ENCODE measurements at places on chromosomes 3 and 15.

- no peak for DNase-seq
Measured at GRCh38 chr3:156655819-156656550, 18.4 kb upstream of the TIPARP start.

- no peak for DNase-seq
Measured at GRCh38 chr15:92921215-92922131, 21.3 kb downstream of the CHD2 start.

DNA sequence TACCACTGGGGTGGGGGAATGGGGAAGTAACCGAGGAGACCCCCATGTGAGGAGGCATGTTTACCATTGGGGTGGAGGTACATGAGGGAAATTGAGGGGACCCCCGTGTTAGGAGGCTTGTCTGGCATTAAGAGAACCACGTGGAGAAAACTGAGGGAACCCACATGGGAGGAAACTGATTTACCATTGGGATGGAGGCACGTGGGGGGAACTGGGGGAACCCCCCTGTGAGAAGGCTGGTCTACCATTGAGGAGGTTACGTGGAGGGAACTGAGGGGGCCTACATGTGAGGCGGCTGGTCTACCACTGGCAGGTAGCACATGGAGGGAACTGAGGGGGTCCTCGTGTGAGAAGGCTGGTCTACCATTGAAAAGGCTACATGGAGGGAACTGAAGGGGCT is 159.4 kb downstream of the FBLN2 start:
- DNase-seq, result no peak

- DNase-seq, result no peak
Measured at GRCh38 chr3:84039099-84039498, 919.7 kb upstream of the CADM2 start.

DNA sequence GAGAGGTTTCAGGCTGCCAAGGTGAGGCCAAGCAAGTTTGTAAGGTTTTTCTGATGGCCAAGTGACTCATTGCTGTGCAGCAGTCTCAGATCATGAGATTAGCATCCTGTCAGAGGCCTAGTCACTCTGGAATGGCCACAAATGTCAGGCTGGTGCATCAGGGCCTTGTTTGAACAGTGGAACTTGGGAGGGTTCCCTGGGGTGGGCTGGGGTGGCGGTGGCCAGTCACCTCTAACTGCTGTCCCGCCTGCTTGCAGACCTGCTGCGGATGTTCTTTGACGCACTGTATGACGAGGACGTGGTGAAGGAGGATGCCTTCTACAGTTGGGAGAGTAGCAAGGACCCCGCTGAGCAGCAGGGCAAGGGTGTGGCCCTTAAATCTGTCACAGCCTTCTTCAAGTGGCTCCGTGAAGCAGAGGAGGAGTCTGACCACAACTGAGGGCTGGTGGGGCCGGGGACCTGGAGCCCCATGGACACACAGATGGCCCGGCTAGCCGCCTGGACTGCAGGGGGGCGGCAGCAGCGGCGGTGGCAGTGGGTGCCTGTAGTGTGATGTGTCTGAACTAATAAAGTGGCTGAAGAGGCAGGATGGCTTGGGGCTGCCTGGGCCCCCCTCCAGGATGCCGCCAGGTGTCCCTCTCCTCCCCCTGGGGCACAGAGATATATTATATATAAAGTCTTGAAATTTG is 2.8 kb upstream of the FAM131A start:
- no peak for DNase-seq

DNA sequence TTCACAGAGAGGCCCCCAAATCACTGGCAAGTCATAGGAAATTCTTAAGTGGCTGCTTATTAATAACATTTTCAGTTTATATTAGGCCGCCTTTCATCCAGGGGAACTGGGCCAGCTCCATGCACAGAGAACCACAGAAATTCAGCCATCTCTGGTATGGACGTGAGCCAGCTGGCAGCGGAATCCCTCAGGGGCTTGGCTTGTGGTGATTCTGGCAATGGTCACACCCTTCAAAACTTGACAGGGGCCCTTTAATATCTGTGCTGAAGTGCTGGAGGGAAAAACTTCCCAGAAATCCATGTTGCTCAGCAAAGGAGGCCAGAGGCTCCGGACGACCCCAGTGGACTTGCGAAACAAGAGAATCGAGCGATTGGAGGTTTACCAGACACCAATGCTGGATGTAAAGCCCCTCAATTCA is 11.3 kb downstream of the PRICKLE2 start:
- DNase-seq, result peak; percentile 34

DNA sequence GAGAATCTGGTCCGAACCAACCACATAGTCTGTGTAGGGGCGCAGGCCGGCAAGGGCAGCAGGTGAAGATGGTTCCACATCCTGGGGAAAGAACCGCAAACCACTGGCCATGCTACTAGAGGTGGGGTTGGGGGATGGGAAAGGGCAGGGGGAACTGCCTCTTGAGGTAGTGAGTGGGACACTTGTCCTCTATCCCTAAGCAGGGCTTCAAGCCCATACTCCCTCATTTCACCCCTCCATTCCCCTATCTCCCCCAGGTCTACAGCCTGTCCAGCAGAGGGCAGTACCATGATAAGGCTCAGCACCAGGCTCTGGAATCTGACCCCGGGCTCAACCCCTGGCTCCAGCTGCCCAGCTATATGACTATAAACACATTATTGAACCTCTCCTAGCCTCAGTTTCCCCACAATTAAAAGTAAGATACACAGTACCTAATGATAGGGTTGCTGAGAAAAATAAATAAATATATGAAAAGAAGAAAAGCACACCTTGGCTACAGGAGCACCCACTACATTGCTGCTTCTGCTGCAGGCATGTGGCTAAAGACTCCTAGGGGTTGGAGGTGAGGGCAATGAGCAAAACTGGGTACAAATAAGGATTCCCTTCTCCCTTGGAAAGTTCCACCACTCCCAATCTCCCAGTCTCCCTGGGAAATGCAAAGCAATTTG is 6.3 kb downstream of the GORASP1 start:
- no peak for DNase-seq

DNA sequence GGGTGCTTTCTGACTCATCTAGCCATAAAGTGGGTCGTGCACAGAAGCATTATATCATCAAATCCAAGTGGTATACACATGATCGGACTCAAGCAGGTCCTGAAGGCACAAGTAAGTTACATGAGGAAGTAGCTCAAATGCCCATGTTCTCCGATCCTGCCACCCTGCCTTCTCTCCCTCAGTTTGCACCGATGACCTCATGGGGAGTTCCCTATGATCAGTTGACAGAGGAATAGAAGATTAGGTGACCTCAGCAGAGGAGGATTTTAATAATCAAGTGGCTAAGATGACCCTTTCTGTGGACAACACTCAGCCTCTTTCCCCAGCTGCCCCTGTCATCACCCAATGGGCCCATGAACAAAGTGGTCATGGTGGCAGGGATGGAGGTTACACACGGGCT is 149.5 kb downstream of the TBC1D5 start:
- no peak for DNase-seq

DNA sequence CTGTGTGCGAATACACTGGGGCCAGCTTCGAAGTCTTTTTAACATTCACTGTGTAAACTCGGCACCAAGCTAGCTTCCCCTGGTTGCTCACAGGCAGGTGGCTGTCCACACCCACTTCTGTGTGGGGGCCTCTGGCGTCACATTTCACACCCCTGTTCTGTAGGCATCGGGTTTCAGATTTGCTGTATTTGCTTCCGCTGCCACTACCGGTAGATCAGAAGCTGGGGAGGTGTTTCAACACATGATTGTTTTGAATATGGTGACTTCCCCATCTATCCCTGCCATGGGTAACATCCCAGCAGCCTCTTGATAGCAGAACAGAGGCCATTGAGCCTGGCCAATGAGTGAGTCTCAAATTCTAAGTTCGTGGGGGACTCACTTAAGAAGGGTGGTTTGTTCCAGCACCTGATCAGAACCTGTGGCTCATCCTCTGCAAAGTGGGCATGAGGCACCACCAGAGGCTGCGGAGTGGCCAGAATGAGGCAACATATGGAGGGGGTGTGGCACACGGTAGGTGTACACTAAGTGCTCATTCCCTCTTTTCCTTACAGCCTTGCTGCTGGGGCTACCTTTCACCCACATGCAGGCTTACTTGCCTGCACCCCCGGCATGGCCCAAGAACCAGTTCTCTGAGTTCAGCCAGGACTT is 61.5 kb downstream of the IQSEC1 start:
- no peak for DNase-seq

DNA sequence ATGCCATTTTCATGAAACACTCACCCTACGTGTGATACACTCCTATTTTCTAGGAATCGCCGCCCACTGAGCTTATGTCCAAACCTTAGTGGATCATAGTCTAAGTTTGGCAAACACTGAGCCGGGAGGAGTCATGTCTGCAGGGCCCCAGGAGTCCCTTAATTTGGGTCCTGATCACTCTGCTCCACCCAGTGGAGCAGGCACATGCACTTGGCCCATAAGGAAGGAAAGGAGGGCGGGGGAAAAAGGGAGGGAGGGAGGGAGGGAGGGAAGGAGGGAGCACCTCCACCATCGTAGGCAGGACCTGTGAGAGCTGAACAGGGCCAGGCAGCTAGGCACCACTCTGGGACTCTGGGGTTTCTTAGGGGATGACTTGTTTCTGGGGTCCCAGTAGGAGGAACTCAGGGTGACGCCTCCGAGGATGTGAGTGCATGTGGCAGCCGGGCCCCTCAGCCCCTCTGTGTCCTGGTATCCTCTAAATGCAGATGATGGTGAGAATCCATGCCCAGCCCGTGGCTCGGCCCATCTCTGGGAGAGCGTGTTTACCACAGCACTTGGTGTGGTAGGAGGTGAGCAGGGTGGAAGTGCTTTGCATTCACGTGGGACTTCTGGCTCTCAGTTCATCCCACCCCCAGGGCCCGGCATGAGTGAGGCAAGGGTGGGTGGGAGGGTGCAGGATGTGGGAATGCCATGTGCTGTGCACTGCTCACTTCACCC is 109.4 kb downstream of the KLF13 start:
- DNase-seq, result no peak

- DNase-seq, result no peak
Measured at GRCh38 chr3:146325170-146325569, 74.3 kb upstream of the PLSCR4 start.

- DNase-seq, result no peak
Measured at GRCh38 chr15:77468896-77469295, 48.2 kb downstream of the HMG20A start.

Data from omental fat pad (tissue), 4 donors.